Bladder microvascular endothelial cell (primary cell): ENCODE measurements at places on chromosomes 4 and X. TPM values are rescaled to one million over a fixed set of nuclear protein-coding genes. Genes with fewer than 3 reads are reported as not detected.

WWC2 gene
- 15.9 and 64.8 TPM in 2 replicates for total RNA-seq

GC gene
- not detected in 2 replicates for total RNA-seq

SSX1 gene
- not detected in 2 replicates for total RNA-seq

GLRA2 gene
- not detected in 2 replicates for total RNA-seq

CPLX1 gene
- total RNA-seq: 0.16 and 0.50 TPM in 2 replicates

SMC1A gene
- 11.8 and 18.3 TPM in 2 replicates for total RNA-seq

PHOX2B gene
- not detected in 2 replicates for total RNA-seq

PDE5A gene
- total RNA-seq: 1.6 and 6.9 TPM in 2 replicates

PTTG2 gene
- total RNA-seq: 0.16 TPM in 1 of 2 replicates, not detected in the other

CORIN gene
- 0.16 and 0.63 TPM in 2 replicates for total RNA-seq

NXF2B gene
- not detected in 2 replicates for total RNA-seq

COL4A6 gene
- 0.16 and 0.44 TPM in 2 replicates for total RNA-seq

FAAH2 gene
- total RNA-seq: 0.16 and 0.50 TPM in 2 replicates

TEX11 gene
- not detected in 2 replicates for total RNA-seq

PABPC4L gene
- 1.4 and 1.5 TPM in 2 replicates for total RNA-seq

DSPP gene
- not detected in 2 replicates for total RNA-seq

ETDB gene
- not detected in 2 replicates for total RNA-seq

LGI2 gene
- total RNA-seq: under 0.01 and 0.06 TPM in 2 replicates

CXCL3 gene
- total RNA-seq: 0.16 and 1.1 TPM in 2 replicates

MAGEA8 gene
- total RNA-seq: not detected in 2 replicates

NPY1R gene
- 0.06 TPM in 1 of 2 replicates, not detected in the other for total RNA-seq

S100P gene
- total RNA-seq: 0.06 and 0.16 TPM in 2 replicates
